H9 (cell line): ENCODE measurements at places on chromosomes 11 and 22.

GRCh38 chr11:102493524-102493923 is 37.0 kb downstream of the MMP7 start:
- DNase-seq, result no peak

DNA sequence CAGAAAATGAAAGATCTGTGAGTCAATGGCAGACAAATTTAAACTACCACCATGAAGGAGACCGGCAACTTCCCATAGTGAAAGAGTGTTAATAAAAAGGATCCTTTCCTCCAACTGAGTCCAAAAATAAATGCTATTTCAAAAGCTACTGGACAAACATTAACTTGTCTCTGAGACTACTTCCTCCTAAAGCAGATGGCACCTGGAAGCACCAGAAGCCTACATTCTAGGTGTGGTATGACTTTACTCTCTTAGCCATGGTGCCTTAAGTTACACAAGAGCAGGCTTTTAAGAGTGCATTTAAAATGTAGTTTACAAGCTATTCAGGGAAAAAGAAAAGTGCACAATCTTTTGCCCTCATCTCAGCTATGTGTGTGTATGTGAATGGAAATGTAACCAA is 2.5 kb downstream of the ARHGAP32 start:
- DNase-seq, result no peak

DNA sequence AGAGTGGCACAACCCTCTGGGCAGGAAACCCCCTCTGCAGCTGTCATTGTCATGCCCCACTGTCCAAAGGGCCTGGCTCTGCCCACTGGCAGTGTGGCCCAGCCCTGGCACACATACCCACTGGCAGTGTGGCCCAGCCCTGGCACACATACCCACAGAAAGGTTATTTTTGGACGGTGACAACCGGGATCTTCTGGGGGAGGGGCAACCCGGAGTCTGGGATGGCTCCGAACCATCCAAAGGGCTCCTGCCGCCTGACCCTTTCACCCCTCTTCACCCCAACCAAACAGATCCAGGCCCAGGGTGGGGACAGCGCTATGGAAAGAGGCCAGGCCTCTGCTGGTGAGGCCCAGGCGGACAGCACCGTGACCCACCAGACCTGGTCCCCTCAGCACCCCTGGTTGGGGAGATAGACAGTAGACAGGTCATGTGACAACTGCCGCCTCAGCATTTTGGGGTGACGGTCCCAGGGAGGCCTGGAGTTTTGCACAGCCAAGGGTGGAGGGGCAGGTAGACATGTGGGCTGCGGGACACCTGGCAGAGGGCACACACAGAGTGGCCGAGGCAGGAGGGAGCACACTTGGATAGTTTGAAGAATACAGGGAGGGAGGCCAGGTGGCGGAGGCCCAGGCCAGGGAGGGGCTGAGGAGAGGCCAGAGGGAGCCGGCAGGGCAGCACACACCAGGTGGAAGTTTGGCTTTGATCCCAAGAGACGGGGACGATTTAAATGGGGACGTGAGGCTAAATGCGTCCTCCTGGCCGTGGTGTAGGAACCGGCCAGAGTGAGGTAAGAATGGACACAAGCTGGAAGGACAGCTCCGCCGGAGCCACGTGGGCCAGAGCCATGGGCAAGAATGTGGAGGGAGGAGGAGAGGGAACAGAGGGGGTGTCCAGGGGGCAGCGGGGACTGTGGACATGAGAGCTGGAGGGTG is 2.9 kb downstream of the MAPK12 start:
- DNase-seq, result no peak

- DNase-seq, result no peak
Observed at GRCh38 chr11:12769834-12770345, 95.7 kb downstream of the TEAD1 start.

DNA sequence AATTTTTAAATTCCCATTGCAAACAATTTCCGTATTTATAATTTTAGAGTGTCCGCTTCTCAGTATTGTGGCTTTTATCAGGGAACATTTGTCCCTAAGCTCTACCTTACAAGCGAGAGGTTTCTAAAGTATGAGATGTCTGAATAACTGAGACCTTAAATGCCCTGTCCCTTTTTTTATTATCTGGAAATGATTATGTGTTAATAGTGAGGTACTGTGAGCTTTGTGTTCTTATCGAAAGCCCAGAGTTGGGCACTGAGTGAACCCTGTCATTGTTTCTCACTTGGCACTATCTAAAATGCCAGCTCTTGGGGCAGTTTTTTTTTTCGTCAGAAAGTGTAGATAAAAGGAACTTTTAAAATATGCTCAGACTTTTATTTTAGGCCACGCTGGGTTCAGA is 9.5 kb downstream of the CTTN start:
- DNase-seq, result no peak
